ENCODE measurements at places on chromosomes 3 and 15.

GRCh38 chr3:189446959-189447560 is 184.1 kb upstream of the TP63 start:
- DNase-seq = no peak
- no peaks in the 10 kb centered on the region for H3K27me3 ChIP-seq
- H3K4me3 ChIP-seq = no peak overlapping the region
- H3K4me1 ChIP-seq = no peaks in the 10 kb centered on the region
- H3K27ac ChIP-seq = no peak overlapping the region
- no peaks in the 10 kb centered on the region for H3K36me3 ChIP-seq

DNA sequence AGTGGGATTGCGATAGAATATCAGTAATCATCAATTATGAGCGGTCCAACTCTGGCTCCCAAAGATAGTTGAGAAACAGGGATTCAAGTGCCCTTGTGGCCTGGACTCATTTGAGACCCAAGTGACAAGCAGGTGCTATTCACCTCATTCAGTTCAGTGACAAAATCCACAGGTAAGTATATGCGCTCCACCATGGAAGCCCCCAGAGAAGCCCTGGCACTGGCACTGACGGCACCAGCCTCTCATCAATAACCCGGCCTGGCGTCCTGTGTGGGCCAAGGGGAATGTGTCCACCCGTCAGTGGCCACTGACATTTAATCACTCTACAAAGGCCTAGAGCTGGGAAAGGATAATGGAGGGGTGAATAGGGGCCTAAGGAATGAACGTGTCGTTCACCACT is 117.2 kb downstream of the ADCY5 start:
- DNase-seq = no peak
- H3K36me3 ChIP-seq = no peaks in the 10 kb centered on the region
- no peak overlapping the region for H3K27ac ChIP-seq
- no peak overlapping the region for H3K4me3 ChIP-seq

- H3K27me3 ChIP-seq = peaks cover 49% of the 10 kb centered on the region
- peaks cover 16% of the 10 kb centered on the region for H3K4me1 ChIP-seq
- no peaks in the 10 kb centered on the region for H3K36me3 ChIP-seq
- H3K4me3 ChIP-seq = no peak overlapping the region
- no peak overlapping the region for H3K27ac ChIP-seq
Observed at GRCh38 chr15:93072011-93072410, 17.0 kb downstream of the RGMA start.

GRCh38 chr3:81872566-81872965 is 111.1 kb upstream of the GBE1 start:
- no peak for DNase-seq
- H3K27me3 ChIP-seq = peaks cover 18% of the 10 kb centered on the region

GRCh38 chr3:87486115-87486514 is 209.7 kb upstream of the POU1F1 start:
- no peak overlapping the region for H3K4me3 ChIP-seq
- no peak overlapping the region for H3K27ac ChIP-seq
- H3K27me3 ChIP-seq = no peaks in the 10 kb centered on the region
- H3K36me3 ChIP-seq = no peaks in the 10 kb centered on the region
